T-helper 2 cell (primary cell): ENCODE measurements at places on chromosomes 13 and 19.
A peak's percentile ranks its signal among the peaks of the same experiment; 100 is the strongest.

DNA sequence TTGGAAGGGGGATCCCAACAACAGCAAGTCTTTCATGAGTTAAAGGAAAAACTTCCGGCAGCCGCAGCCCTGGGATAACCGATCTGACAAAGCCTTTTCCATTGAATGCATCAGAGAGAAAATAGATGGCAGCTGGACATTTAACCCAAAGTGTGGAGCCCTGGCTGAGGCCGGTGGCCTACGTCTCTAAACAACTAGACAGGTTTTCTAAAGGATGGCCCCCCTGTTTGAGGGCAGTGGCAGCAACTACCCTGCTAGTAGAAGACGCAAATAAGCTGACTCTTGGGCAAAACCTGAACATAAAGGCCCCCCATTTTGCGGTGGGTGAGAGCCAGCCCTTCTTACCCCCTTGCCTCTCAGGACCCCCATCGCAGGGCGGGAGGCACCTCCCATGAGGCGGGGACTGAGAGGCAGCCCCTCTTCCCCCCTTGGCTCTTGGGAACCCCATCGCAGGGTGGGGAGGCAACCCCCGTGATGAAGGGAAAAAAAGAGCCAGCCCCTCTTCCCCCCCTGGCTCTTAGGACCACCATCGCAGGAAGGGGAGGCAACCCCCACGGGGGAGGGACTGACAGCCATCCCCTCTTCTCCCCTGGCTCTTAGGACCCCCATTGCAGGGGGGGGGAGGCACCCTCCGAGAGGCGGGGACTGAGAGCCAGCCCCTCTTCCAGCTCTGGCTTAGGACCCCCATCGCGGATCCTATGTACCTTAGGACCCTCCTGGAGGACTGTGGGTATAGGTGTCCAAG lies 2422.9 kb upstream of the PCDH20 start:
- no peak for DNase-seq

DNA sequence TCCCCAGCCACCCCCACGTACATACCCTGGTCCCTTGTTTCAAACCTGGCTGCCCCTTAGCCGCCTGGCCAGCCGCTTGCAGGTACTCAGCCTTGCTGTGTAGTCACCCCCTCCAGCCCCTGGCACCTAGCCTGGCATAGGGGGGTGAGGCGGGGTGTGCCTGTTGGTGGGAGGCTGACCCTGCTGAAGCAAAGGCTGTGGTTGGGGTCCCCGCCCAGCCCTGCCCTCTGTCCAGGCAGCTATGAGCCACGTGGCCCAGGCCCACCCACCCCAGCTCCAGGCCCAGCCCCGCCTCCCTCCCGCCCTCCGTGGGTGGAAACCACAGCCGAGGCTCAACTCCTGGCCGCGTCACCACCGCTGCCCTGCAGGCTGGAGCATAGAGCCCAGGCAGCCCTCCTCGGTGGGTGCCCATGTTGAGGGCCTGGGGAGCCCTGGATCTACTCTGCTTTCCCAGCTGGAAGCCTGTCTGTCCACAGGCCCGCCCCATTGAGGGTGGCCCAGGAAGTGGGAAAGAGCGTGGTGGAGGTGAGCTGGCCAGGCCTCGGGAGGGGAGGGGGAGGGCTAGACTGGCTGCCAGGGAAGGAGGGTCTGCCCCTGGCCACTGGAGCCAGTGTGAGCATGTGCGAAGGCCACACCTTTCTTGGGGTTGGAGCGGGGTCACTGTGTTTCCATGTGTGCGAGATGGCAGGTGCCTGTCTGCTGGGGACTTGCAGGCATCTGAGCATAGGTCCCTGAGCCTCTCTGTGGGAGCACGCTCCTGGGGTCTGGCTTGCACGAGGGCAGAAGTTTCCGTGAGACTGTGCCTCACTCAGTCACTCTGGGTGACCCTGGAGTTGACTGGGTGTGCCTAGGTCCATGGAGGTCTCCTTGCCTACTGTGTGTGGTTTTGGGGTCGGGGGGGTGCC lies 31.0 kb downstream of the PAK4 start:
- no peak for DNase-seq

DNA sequence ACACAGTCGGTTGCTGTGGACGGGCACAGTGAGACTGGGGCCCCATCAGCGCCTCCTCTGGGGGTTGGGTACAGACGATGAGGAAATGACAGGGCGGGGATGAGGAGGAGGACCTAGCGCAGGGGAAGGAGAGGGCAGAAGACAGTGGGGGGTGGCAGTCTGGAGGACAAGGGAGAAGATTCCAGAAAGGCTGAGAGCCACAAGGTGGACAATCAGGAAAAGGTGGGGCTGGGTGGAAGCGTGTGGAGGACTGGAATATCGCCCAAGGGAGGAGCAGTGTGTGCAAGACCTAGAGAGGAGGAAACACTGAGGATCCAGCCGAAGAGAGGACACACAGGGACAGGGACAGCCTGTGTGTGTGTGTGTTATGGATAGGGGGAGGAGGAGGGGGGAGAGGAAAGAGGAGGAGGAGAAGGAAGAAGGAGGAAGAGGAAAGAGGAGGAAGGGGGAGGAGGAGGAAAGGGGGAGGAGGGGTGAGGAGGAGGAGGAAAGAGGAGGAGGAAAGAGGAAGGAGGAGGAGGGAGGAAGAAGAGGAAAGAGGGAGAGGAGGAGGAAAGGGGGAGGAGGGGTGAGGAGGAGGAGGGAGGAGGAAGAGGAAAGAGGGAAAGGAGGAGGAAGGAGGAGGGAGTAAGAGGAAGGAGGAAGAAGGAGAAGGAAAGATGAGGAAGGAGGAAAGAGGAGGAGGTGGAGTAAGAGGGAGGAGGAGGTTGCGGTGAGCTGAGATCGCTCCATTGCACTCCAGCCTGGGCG lies 15.8 kb upstream of the GARIN5A start:
- no peak for DNase-seq

GRCh38 chr13:80717776-80718175 lies 376.9 kb upstream of the SPRY2 start:
- no peak for DNase-seq

- DNase-seq = no peak
These were observed 1.3 kb downstream of the PMIS2 start for GRCh38 chr19:35587321-35587720.

DNA sequence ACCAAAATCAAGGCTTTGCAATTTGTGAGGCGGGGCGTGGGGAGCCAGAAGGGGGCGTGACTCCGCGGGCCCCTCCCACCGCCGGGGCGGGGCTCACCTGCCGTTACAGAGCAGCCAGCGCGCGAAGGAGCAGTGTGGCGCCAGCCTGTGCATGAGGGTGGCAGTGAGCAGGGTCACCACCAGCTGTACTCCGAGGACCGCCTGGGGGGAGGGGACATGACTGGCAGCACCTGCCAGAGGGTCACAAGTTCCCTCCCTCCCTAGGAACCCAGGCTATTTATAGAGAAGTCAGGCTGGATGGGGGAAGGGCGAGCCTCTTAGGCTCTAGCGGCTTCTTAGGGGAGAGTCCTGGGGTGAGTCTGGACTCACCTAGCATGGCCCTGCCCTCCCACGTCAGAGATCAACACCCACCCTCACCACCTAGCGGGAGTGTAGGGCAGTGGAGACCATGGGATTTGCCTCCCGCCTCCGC lies 3.6 kb downstream of the TMEM161A start:
- DNase-seq = peak; percentile 6

GRCh38 chr13:110419946-110420345 lies 112.9 kb downstream of the COL4A2 start:
- DNase-seq = no peak

GRCh38 chr19:58325311-58326022 lies 1.3 kb upstream of the ZSCAN22 start:
- no peak for DNase-seq

- DNase-seq = no peak
These were observed 607 bp upstream of the ZNF566 start for GRCh38 chr19:36489920-36490415.

DNA sequence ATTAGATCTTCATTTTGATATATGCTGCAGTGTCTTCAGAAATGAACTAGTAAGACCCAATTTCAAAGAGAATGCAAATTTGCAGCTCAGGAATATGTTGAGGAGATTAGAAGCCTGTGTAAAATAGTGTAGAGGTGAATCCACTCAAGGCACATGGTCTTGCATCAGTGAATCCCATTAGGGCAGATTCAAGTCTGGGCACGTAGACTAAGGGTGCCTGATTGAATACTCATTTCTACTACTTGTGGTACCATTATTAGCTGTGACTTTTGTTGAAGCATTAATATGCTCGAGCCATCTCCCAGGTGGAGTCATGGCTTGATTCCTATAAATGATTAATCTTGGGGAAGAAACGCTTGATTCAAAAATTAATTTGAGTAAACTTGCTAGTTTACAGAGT lies 129.4 kb downstream of the AKAP11 start:
- no peak for DNase-seq

- DNase-seq = no peak
These were observed 54.8 kb downstream of the GATAD2A start for GRCh38 chr19:19460258-19460731.

DNA sequence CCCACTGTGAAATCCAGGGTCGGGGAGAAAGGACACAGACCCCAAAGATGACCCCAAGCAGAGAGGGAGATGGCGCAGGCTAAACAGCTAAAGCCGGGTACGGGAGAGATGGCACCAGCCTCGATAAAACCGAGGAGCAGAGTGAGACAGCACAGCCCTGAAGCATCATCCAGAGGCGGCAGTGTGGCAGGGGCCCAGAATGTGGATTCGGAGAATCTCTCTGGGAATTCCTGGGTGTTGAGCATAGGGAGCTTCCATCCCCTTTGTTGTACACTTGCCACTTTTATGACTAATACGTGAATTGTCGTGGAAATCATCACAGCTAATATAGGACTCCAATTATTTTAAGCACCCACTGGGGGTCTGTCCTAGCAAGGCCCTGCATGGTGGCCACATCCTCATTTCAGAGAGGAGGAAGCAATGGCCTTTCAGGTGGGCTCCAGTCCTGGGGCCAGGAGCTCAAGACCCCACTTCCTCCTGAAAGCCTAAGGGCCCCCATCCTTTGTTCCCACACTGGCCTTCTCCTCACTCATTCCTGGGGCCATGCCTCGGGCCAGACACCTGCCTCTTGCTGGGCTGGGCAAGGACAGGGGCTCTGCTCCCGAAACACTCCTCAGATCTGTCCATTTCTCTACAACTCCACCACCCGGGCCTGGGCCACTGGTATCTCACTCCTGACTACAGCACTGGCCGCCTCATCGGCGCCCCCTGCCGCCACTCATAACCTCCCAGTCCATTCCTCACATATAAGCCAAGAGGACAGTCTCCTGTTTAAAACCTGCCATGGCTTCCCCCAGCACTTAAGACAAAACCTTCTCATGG lies 29.3 kb upstream of the ATP1A3 start:
- DNase-seq = no peak

- no peak for DNase-seq
These were observed 86.0 kb downstream of the ZNF726 start for GRCh38 chr19:24000656-24001055.

DNA sequence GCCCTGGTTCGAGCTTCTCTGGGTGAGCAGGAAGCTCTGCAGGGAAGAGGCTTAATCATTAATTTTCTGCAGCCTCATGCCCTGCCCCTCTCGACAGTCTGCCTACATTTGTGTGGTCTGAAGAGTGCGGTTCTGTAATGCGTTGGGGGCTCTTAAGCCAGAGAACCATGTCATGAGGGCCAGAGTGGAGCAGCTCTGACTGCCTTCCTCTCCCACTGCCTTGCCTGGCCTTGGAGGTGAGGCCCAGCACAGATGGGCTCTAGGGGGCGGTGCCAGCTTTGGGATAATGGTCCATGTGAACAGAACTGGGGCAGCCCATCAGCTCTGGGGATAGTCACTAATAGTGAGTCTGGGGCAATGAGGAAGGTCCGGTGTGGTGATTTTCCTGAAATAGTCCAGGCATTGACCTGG lies 5.7 kb downstream of the FGF9 start:
- no peak for DNase-seq

- DNase-seq = no peak
These were observed 113.1 kb downstream of the KLF5 start for GRCh38 chr13:73171926-73172325.

DNA sequence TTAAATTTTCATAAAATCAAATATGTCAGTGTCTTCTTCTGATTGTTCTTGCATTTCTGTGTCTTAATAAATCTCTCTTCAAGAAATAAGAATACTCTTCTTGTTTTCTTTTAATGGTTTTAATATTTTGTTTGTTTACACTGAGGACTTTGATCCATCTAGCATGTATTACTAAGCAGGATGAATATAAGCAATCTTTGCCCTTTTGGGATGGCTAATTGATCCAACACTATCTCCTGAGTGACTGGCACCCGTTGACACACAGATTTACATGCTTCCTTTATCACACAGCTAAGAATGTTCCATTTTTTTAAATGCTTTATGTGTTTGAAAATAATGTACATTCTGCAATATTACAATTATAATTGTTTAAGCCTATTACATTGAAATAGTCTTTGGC lies 134.5 kb downstream of the TBC1D4 start:
- DNase-seq = no peak

DNA sequence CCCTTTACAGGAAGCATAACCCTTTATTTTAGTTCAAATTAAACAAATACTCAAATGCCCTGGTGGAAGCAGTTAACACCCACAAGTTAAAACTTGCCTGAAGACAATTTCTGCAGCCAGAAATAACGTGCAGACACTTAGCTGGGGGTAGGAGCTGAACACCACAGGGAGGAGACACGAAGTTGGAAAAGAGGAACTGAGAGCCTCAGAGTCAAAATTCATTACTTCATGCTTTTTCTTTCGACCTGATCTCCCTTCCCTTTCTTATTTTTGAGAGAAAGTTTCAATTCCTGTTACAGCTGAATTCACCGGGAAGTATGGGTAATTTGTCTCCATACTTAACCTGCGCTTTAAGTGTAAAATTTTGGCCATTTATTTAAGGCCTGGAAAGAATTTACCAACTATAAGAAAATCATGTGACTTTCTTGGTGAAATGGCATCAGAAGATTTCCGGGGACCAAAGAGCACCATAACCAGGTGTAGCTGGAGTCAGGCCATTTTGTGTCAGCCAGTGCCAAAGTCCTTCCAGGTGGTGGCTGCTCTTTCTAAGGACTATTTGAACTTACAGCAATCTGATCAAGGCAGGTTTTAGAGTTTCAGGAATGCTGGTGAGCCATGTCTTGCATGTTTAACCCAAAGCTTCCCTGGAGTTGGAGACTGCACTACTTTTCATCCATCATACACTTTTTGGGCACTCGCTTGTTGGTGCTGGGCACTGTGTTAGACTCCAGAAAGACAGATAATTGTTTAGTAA lies 46.5 kb upstream of the RCBTB2 start:
- DNase-seq = no peak

DNA sequence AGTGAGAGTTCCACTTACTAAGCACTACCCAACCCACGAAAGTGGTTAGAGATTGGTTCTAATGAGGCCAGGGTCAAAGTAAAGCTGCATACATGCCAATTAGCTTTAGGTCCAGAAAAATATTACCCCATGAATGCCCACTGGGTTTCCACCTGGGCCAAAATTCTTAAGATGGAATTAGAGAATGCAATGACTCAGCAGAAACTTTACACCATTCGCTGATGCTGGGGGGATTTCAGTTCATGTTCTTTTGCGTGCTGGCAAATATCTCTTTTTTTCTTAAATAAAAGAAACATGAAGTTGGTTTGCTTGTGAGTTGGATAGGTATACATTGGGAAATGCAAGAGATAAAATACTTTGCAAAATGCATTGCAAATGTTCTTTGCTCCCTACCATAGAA lies 715.3 kb upstream of the MIR17HG start:
- no peak for DNase-seq
